ENCODE measurements at places on chromosomes 6 and 20.

DNA sequence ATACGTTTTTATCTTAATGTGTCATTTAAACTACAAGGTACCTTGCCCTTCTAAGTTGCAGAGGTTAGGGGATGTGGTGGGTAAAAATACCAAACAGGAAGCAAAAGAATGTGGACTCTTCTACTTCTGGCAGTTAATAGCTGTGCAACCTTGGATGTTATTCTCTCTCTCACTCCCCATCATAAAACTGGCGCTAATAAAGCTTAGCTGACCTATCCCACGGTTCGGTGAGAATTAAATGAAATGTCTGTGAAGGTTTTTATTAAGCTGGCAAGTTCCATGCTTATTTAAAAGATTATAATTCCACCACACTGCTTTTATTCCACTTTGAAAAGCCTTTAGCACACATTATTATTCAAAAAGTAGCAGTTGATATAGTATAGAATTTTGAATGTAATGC lies 127.8 kb upstream of the SLC22A23 start:
- DNase-seq = no peak
- H3K36me3 ChIP-seq = no peaks in the 10 kb centered on the region
- peaks cover 20% of the 10 kb centered on the region for H3K27me3 ChIP-seq
- H3K4me3 ChIP-seq = no peak overlapping the region
- H3K4me1 ChIP-seq = no peaks in the 10 kb centered on the region

DNA sequence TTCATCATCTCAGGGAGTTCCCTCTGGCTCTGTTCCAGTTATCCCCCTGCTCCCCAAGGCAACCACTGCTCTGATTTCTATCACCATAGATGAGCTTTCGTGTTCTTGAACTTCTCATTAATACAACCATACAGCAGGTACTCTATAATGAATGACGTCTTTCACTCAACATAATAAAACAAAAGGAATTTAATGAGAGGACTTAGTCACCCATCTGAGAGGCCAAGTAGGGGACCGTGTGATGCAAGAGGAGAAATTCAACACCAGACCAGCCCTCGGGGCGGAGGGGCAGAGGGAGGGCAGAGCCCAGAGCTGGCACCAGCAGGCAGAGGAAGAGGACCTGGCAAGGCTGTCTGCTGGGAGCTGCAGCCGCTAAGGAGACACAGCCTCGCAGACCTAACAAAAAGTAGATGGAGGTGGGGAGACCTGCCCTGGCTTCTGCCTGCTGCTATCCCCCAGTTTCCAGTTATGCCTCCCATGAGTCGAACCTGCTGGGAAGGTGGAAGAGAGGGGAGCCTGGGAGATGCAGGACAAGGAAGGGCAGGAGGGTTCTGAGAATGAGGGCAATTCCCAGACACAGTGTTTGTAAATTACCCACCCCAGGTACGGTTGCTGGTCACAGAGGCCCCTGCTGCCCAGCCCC lies 13.8 kb downstream of the CCN5 start:
- DNase-seq = no peak
- H3K4me1 ChIP-seq = peaks cover 16% of the 10 kb centered on the region
- no peak overlapping the region for H3K4me3 ChIP-seq
- H3K36me3 ChIP-seq = no peaks in the 10 kb centered on the region

GRCh38 chr6:98980819-98981218 lies 33.1 kb upstream of the FBXL4 start:
- H3K4me1 ChIP-seq = no peaks in the 10 kb centered on the region
- no peak overlapping the region for H3K27ac ChIP-seq
- H3K36me3 ChIP-seq = no peaks in the 10 kb centered on the region
- H3K27me3 ChIP-seq = peaks cover 7% of the 10 kb centered on the region
- DNase-seq = no peak

DNA sequence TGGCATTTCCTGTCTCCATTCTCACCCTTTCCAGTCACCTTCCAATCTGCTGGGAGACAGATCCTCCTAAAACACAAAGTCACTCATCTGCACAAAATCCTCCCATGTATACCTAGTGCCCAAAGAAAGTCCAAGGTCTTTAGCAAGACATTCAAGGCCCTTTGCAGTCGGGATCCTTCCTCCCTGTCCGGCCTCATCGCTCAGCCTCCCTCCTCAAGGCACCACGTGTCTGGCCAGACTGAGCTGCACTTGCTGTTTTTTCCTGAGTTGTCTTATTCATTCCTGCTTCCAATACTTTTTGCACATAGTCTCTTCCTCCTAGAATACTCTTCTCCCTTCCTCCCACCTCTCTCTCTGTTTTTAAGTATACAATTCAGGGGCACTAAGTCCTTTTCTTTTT lies 1.4 kb downstream of the TRIM15 start:
- no peak overlapping the region for H3K4me3 ChIP-seq
- no peaks in the 10 kb centered on the region for H3K36me3 ChIP-seq
- no peak for DNase-seq
- H3K27me3 ChIP-seq = peaks cover 16% of the 10 kb centered on the region

DNA sequence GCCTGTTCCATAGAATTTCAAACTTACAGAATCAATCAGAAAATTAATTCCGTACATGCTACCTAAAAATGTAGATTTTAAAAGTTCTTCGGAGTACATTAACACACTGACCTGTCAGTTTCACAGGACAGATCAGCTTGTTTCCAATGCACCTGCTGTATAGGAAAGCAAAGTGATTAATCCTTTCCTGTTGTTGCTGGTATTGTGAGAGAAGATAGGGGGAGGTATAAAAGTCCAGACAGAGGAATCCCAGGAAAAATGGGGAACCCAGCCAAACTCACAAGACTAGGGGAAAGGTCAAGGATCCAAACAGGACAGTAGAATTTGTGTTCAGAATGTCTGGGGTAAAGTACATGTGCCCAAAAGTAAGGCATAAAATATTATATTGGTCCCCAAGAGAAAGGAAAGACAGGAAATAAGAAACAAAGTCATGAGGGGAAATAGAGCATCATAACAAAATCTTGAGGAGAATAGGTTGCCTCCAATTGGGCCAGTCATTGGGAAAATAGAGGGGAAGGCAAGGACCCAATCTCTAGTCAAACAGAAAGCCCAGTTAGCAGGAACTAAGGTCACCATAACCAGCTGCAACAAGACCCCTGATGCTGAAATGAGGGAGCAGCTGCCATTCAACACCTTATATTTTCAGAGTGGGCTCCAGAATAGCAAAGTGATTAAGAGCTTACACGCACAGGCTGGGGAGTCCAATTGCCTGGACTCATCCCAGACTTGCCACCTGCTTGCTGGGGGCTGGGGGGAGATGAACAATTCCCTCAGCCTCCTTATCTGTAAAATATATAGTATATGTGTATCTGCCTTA lies 10.3 kb downstream of the FILIP1 start:
- no peaks in the 10 kb centered on the region for H3K36me3 ChIP-seq
- no peak for DNase-seq
- H3K27me3 ChIP-seq = peaks cover 20% of the 10 kb centered on the region
- H3K4me3 ChIP-seq = no peak overlapping the region

DNA sequence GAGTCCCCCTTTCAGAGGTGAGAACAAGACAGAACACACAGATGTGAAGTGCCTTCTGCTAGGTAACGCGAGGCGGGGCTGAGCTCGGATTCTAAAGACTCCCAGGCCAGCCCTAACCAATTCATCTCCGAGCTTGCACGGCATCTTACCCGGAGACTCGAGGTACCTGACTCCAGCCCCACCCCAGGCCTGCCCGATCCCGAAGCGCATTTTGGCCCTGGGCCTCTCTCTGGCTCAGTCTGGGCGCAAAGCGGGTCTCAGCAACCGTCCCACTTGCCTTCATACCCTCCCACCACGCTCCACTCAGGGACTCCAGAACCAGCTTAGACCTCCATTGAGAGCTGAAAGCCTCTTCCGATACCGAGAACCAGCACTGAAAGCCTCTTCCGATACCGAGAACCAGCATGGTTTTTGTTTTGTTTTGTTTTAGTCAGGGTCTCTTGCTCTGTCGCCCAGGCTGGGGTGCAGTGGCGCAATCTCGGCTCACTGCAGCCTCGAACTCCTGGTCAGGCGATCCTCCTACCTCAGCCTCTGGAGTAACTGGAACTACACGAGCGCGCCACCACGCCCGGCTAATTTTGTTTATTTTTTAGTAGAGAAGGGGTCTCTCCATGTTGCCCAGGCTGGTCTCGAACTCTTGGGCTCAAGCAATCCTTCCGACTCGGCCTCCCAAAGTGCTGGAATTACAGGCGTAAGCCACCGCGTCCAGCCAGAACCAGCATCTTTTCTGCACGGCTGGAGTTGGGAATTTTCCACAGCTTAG lies 557 bp upstream of the DYNLRB1 start:
- H3K27me3 ChIP-seq = no peaks in the 10 kb centered on the region
- H3K4me1 ChIP-seq = peaks cover 31% of the 10 kb centered on the region
- peaks cover 9% of the 10 kb centered on the region for H3K36me3 ChIP-seq
- H3K4me3 ChIP-seq = peak overlapping the region; percentile 97

GRCh38 chr20:22823119-22823518 lies 212.0 kb upstream of the SSTR4 start:
- H3K36me3 ChIP-seq = no peaks in the 10 kb centered on the region
- no peaks in the 10 kb centered on the region for H3K4me1 ChIP-seq
- H3K4me3 ChIP-seq = no peak overlapping the region
- H3K27me3 ChIP-seq = no peaks in the 10 kb centered on the region
- H3K27ac ChIP-seq = no peak overlapping the region

DNA sequence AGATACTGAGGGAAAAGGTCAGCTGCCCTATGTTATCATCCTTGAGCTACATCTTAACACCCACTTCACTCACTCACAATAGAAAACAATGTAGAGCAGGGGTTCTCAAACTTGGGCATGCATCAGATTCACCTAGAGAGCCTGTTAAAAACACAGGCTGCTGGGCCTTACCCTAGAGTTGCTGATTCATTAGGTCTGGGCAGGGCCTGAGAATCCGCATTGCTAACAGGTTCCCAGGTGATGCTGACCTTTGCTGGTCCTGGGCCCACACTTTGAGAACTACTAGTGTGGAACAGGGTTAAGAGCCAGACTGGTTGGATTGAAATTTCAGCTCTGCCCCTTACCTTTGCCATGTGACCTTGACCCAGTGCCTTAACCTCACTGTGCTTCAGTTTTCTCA lies 25.1 kb downstream of the RSPO4 start:
- no peak overlapping the region for H3K27ac ChIP-seq
- no peak overlapping the region for H3K4me3 ChIP-seq
- peaks cover 2% of the 10 kb centered on the region for H3K4me1 ChIP-seq
- no peaks in the 10 kb centered on the region for H3K36me3 ChIP-seq
- H3K27me3 ChIP-seq = peaks cover 11% of the 10 kb centered on the region

All from activated CD4-positive, alpha-beta T cell treated with anti-CD3 and anti-CD28 coated beads for 36 hours (primary cell).